ENCODE measurements at places on chromosomes 3 and 15.

GRCh38 chr15:99443056-99443756 is 122.6 kb upstream of the MEF2A start:
- DNase-seq, result no peak

DNA sequence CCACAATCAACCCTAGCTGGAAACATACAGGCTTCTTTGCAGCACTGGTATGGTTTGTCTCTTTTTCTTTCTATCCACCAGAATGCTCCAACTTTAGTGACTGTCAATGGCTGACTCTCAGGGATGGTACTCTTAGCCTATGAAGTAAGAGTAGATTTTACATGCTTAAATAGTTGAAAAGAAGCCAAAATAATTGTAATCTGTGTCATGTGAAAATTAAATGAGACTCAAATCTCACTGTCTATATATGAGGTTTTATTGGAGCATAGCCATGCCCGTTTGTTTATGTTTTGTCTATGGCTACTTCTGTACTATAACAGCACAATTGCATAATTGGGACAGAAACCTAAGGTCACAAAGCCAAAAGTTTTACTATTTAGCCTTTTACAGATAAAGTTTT is 29.1 kb upstream of the PDZRN3 start:
- no peak for DNase-seq

DNA sequence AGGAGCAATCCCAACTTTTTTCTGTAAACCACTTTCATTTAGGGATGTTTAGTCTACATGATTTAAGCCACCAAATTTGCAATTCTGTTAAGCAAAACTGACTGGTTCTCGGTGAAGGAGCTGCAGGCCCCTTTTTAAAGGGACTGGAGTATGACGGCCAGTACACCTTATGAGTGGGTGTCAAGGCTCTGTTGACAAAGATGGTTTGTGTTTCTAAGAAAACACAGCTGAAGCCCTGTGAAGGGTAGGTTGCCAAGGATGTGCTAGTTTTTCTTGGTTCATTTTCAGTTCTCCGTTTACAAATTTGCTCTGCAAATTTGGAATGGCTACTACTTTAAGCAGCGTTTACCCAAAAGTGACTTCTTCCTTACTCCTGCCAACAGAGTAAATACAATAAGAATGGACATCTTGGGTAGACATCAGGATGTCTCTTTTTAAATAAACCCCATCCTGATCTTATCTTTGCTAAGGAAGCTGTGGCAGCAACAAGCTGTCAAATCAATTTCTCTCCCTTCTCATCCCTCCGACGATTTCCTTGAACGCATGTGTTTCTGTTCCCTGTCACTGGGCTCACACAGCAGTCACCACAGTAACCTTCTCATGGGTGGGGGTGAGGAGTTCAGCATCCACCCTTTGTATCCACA is 58.2 kb upstream of the CMTM8 start:
- DNase-seq, result no peak

GRCh38 chr3:35857004-35857403 is 217.7 kb downstream of the ARPP21 start:
- DNase-seq, result no peak

DNA sequence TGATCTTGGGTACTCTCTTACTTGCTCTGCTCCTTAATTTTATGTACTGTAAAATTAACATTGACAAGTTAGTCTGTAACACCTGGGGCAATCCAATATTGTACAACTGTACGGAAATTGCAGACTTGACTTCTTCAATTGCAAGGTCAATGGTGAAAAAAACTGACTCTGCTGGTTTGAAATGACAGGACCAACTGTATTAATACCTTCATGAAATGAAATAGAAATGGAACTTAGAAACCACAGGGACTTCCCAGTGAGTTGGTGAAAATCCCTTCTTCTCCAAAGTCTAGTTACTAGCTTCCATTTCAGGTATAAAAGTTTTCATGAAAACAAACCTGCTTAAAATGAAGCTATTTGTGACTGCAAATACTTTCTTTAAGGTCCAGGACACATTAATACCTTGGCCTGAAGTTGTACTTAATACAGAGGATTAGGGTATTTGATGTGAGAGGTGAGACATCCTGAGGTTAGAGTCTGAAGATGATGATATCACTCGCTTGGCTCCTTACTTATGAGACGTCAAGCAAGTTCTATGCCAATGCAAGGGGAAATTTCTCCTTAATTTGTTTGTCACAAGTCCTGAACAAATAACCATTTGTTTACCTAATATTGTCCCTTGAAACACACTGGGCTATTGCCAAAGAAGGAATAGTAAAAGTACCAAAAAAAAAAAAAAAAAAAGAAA is 226.2 kb upstream of the TP63 start:
- DNase-seq, result no peak

DNA sequence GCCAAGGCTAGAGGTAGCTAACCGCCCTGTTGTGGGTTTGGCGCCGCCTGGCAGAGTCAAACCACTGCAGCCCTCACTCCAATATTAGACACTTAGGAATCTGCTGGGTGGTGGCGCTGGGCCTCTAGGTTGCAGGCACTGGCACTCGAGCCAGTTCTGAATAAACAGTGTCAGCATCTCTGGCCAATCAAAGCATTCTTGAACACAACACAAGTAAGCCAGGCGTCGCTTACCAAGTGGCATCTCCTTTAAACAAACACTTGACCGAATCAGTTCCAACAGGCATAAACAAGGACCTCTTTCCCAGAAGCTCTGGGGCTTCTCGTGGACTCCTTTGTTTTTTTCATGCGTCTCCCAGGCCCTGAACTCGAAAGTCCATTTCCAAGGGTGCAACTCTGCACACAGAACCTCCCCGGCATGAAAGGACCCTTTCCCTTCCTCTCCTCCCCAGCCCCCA is 82.3 kb downstream of the LRIG1 start:
- DNase-seq, result no peak

- no peak for DNase-seq
These were observed 11.6 kb upstream of the TFRC start for GRCh38 chr3:196093317-196094111.

GRCh38 chr15:81327516-81327915 is 3.6 kb upstream of the STARD5 start:
- no peak for DNase-seq

GRCh38 chr3:8773941-8774542 is 4.6 kb upstream of the OXTR start:
- DNase-seq, result no peak

GRCh38 chr3:161212906-161213305 is 8.2 kb upstream of the NMD3 start:
- DNase-seq, result no peak

- no peak for DNase-seq
These were observed 96.6 kb upstream of the LRIG1 start for GRCh38 chr3:66597308-66597863.

- no peak for DNase-seq
These were observed 23.1 kb upstream of the CDCP1 start for GRCh38 chr3:45169125-45169904.

- peak; percentile 22 for DNase-seq
These were observed 4.2 kb downstream of the PLCL2 start for GRCh38 chr3:16888785-16889607.

- DNase-seq, result no peak
These were observed 84.8 kb downstream of the DCLK3 start for GRCh38 chr3:36679384-36680200.

- peak; percentile 60 for DNase-seq
These were observed 694 bp downstream of the ABTB1 start for GRCh38 chr3:127673191-127674100.

DNA sequence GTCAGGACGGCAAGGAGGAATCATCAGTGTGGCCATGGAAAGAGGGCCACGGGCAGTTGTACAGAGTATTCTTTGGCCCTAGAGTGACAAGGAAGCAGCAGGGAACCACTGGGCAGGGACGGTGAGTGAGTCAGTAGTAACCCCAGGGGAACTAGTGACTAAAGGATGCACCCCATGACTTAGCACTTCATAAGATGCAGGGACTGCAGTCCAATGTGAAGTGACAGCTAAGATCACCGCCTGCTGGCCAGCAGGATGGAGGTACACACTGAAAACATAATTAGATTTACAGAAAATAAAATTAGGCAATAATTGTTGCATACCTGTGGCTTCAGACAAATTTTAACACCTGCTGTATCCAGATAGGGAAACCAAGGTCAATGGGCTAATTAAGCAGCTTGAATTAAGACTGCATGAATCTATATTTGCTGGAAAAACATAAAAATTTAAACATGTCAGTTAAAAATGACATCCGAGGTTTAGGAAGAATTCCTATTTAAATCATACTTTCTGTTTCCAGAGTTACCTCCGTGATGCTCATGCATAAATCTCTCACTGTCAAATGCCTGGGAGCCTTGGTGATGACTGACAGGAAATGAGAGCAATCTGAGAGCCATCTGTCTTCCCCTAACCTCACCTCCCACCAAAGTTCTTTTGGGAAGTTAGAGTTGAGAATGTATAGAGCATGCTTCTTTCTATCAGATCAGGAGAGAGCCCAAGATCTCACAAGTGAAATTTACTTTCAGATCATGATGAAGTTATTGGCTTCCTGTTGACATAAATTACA is 56.5 kb downstream of the DCLK3 start:
- DNase-seq, result no peak

GRCh38 chr3:149332227-149332765 is 1.1 kb downstream of the TM4SF18 start:
- DNase-seq, result no peak

GRCh38 chr3:62188681-62189375 is 184.5 kb downstream of the FEZF2 start:
- peak; percentile 66 for DNase-seq

GRCh38 chr3:107899990-107900651 is 190.7 kb downstream of the CD47 start:
- no peak for DNase-seq

DNA sequence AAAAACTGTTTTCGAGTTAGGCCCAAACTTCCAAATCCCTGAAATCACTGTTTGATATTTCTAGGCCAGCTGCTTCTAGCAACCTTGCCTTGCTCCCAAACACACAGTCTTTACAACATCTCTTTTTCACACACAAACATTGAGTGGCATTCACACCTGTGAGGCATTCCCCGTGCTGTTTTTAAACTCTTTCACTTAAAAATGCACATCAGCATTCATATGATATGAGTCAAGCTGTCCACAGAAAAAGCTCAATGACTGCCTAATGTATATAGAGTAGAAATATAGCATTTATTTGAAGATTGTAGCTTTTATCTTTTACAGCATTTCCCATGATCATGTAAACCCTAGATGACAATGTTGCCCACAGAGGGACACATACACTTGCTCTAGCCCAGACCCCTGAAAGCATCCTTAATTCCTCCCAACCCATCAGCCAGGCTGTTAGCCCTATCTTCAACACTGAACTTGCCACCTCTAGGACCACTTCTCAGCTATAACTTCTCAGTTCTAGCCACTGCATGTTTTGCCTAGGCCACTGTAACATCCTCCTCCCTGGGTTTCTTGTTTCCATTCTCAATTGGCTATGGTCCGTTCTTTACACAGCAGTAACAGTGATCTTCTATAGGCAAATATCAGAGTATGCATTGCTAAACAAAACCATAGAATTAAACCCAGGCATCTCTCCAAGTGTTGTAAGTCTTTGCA is 782.6 kb downstream of the DIPK2A start:
- no peak for DNase-seq

DNA sequence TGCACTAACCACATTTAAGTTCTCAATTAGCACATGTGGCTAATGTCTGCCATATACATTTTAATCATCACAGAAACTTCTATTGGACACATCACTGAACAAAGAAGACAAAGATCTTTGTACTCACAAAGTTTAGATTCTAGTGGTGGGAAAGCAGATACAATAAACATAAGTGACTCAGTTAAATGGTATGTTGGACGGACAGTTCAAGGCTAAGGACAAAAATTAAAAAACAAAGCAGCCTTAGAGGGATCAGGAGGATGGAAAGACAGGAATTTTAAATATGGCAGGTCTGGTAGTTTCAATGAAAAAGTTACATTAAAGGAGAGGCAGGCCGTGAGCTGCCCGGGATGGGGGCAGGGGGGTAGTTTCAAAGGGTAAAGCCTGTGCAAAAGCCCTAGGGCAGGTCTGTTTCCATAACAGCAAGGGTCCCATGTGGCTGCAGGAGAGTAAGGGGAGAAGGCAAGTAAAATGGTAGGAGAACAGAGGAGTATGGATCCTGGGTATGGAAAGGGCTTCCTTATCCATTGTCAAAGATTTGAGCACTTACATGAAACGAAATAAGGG is 220.7 kb downstream of the FHIT start:
- no peak for DNase-seq

- no peak for DNase-seq
These were observed 33.7 kb downstream of the FLNB start for GRCh38 chr3:58041826-58042324.

DNA sequence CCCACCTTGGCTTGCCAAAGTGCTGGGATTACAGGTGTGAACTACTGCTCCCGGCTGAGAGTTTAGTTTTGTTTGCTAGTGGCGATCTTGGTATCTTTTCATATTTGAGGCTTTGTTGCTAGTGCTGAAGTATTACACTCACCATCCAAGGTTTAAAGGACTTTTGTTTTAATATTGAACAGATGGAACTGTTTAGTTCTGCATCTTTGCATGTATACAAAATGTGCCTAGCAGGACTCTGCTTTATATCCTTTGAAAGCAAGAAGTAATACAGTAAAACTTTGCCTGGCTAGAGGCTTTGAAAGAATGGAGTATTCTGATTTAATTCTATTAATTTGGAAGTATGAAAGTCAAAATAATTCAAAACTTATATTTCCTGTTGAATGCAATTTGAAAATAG is 77.8 kb upstream of the CHRNB4 start:
- DNase-seq, result no peak

DNA sequence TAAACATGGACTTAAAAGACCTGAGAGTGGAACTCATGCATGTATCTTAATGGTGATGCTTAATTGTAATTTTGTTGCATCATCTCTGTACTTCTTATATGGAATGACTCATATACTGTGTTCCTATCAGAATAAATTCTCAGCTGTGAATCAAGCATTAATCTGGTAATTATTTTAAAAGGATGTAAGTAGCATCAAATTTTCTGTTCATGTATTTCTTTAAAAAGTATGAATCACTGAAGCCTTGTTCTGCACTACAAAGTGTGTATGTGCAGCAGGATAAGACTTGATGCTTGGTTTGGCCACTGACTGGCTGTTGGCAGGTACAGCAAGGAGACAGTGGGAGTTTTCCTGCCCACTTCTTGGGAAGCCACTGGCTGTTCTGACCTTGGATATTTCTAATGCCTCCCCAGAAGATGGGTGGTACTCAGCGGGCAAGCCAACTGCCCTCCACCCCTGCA is 123.9 kb downstream of the ANO10 start:
- DNase-seq, result no peak

DNA sequence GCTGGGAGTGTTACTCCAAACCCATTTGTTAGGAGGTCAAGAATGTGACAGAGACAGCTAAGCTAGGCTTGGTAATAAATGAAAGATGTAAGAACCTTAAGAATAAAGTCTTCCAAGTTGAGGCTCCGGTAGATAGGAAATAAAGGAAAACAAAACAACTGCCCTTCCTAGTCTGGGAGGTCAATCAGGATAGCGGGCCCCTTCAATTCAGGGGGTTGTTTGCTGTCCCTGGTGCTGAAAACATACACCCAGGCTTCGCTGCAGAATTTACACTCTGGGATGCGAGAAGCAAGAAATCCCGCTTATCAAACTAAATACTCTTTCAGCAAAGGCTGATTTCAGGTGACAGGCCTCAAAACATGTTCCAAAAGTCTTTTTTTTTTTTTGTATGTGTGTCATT is 393.4 kb downstream of the NTRK3 start:
- DNase-seq, result no peak
